ENCODE measurements at places on chromosomes 5 and 9. TPM values are rescaled to one million over a fixed set of nuclear protein-coding genes. Genes with fewer than 3 reads are reported as not detected.

GABRG2 gene
- total RNA-seq = not detected

DNA sequence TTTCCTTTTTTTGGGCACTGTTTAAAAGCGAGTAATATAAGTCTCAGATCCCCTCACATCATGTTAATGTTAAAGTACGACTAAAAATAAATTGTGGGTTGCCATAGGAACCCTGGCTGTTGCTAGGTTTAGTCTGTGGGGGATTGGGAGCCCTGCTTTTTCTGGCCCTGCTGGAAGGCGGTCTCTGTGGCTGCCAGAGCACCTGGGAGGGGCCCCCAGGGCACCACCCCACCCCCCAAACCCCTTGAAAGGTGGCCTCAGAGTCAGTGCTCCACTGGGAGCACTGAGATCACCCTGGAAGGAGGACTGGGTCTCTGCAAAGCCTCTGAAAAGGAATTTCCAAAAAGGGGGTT lies 66.2 kb upstream of the NEURL1B start:
- H3K27ac ChIP-seq = no peak overlapping the region
- H3K27me3 ChIP-seq = peaks cover 6% of the 10 kb centered on the region
- peaks cover 9% of the 10 kb centered on the region for H3K4me1 ChIP-seq
- H3K4me3 ChIP-seq = no peak overlapping the region
- no peak for DNase-seq

DNA sequence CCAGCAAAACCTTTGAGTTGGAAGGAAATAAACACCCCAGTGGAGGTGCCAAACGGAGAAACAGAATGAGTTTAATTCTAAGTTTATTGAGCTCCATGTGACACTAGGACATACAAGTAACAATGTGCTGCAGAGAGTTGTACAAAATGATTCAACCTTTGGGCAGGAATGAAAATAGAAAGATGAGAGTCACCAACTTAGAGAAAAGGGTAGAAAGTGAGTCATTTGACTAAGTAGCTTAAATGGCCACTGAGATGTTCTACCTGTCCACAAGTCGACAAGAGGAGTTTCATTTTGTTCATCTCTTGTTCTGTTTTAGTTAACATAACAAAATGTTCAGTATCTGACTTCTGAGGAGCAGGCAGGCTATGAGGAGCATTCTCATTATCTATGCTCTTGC lies 284.7 kb downstream of the NR2F1-AS1 start:
- H3K4me1 ChIP-seq = no peaks in the 10 kb centered on the region
- H3K36me3 ChIP-seq = no peaks in the 10 kb centered on the region
- no peak overlapping the region for H3K4me3 ChIP-seq
- H3K27me3 ChIP-seq = no peaks in the 10 kb centered on the region

DNA sequence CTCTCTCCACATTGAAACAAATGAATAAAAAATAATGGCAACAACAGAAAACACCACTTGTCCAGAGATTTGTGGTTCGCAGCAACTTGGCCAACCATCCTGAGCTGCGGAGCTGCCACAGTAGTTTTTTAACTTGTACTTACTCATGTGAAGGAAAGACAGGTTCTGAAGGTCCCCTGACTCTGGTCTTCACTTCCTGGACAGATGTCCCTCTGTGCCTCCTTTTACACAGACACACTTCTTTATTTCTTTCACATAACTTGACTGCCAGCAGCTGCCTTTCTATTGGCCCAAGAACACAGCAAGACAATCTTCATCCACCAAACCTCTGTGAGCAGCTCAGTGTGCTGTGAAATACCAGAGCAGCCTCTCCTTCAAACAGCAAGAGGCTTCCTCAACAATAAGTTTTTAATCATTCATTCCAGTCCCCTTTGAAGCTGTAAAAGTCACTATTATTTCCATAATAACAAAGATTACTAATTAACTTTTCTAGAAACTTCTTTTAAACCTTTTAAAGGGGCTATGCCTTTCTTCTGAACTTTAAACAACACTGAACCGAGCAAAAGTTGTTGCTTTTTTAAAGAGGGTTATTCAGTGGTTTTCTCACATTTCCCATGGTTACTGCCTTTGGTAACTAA lies 198.7 kb downstream of the NR2F1-AS1 start:
- no peak for DNase-seq
- no peaks in the 10 kb centered on the region for H3K36me3 ChIP-seq
- no peak overlapping the region for H3K27ac ChIP-seq
- H3K4me1 ChIP-seq = no peaks in the 10 kb centered on the region
- peaks cover 3% of the 10 kb centered on the region for H3K27me3 ChIP-seq

NAIP gene
- 2.1 TPM for total RNA-seq

- H3K4me3 ChIP-seq = no peak within 1 kb of the TSS
- no peaks in the 10 kb centered on the region for H3K4me1 ChIP-seq
- H3K27ac ChIP-seq = no peak within 1 kb of the TSS
Measured at GRCh38 chr5:42756606-42757601, at the start of gene CCDC152. Gene CCDC152, plus strand, starts transcription at chr5:42756818. Its CDS starts 2,304 bp downstream, at chr5:42759122.

DNA sequence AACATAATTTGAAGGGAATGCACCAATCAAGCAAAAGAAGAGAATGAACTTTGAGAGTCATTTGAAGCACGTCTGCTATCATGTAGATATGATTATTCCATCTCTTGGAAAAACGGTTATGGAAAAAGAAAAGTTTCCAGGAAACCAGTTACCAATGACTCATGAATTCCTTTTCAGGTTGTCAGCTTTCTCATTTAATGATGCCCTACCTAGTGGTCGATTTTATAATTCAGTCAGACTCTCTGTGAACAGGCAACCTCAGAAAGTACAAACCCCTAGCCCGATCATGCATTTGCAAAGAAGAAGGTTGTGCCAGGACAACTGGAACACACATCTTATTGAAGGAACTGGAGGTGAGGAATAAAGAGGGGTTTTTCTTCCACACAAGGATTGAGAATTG lies 355.1 kb upstream of the GRIA1 start:
- H3K27ac ChIP-seq = no peak overlapping the region
- H3K4me1 ChIP-seq = no peaks in the 10 kb centered on the region
- no peaks in the 10 kb centered on the region for H3K36me3 ChIP-seq

WNT8A gene
- total RNA-seq = not detected
